Activated naive CD4-positive, alpha-beta T cell (primary cell): ENCODE measurements at places on chromosomes 4 and X.
A peak's percentile ranks its signal among the peaks of the same experiment; 100 is the strongest.

- peak; percentile 72 for DNase-seq
These were observed at the start of gene G6PD for GRCh38 chrX:154546354-154547244. Gene G6PD (minus strand): TSS chrX:154546846. CDS start chrX:154546155, 691 bp downstream.

DNA sequence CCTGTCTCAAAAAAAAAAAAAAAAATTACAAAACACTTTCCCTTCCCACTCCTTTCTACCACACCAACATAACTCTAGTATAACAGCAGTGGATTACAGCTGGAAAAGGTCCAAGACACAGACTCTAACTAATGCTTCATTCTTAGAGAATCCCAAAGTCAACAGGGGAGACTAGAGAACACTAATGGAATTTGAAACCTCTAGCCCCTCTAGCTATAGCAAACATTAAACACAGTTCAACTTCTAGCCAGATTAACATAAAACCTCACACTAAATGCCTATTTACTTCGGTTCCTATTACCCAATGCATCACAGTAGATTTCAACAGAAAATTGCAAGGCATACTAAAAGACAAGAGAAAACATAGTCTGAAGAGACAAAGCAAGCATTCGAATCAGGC lies 10.5 kb upstream of the DHX15 start:
- no peak for DNase-seq

GRCh38 chrX:49192722-49193328 lies 6.7 kb upstream of the PRICKLE3 start:
- DNase-seq, result no peak

- no peak for DNase-seq
These were observed 89.7 kb upstream of the PPARGC1A start for GRCh38 chr4:23979534-23979933.

GRCh38 chr4:147760176-147760575 lies 28.3 kb downstream of the ARHGAP10 start:
- no peak for DNase-seq

DNA sequence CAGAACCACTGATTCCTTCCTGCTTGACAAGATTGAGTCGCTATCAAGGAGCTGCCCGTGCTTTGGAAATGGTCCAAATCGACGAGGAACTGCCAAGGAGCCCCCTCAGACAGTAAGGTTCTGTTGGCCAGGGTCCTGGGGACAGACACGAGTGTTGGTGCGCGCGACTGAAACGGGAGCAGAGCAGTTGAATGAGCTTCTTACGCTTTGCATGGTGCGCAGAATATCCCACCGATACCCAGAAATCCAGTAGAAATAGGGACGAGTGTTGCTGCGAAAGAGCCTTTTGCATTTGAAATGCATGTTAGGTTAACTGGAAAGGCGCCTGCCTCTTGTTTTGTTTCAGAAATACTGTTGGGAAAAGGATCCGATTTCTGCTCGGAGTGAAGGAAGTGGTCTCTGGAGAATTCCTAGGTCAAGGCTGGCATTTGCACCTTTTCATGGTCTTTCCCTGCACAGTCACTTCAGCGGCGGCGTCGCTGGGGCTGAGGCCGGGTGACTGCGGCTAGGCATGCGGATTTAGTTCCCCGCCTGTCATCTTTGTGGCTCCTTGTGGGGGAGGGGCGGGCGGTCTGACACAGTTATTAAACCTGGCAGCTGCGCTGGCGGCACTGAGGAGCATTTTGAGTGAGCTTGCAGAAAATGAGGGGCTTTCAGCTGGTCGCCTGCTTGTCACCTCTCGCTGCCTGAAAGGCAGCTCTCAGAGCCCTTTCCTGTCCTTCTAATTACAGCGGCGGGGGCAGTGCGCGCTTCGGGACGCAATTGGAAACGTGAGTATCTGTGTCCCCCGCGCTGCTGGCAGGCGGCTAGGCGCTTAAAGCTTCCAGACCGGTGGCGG lies 51.5 kb upstream of the TRIM2 start:
- DNase-seq, result peak; percentile 33

GRCh38 chr4:34412911-34413310 lies 1831.4 kb downstream of the ARAP2 start:
- DNase-seq, result no peak

DNA sequence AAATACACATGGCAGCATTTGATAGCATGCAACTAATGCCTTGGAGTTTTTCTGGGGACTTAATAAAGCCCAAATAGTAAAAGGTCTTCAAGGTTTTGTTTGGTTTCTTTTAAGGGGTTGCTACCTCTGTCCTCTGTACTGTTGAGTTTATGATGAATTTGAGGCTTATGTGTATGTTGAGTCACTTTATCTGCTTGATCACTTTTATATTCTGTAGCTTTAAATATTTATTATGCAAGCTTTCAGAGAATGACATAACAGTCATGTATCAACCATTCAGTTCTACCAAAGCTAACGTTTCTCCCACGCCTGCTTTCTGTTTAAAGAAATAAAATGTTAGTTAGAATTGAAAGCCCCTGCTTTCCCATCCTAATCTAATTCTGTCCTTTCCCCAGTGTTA lies 122.2 kb downstream of the NHS start:
- DNase-seq, result no peak
